OCI-M1 (cell line): ENCODE measurements at places on chromosomes 16 and 17.
A peak's percentile ranks its signal among the peaks of the same experiment; 100 is the strongest.

DNA sequence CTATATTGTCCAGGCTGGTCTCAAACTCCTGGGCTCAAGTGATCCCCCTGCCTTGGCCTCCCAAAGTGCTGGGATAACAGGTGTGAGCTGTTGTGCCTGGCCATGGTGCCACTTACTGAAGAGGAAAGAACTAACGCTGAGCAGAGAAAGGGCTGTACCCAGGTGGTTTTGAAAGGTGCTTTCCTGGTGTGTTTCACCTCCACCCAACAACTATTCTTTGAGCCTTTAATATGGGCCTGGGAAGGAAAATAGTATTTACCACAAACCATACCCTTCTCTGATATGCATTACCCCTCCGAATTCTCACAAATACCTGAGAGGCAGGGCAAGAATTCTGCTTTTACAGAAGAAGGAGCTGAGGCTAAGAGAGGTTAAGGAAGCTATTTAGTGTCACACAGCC, 24.8 kb downstream of the KPNA2 start:
- no peak for DNase-seq

GRCh38 chr17:79543531-79543930, 67.3 kb downstream of the RBFOX3 start:
- DNase-seq: no peak

GRCh38 chr16:86270696-86271095, 239.6 kb upstream of the FOXF1 start:
- no peak for DNase-seq

DNA sequence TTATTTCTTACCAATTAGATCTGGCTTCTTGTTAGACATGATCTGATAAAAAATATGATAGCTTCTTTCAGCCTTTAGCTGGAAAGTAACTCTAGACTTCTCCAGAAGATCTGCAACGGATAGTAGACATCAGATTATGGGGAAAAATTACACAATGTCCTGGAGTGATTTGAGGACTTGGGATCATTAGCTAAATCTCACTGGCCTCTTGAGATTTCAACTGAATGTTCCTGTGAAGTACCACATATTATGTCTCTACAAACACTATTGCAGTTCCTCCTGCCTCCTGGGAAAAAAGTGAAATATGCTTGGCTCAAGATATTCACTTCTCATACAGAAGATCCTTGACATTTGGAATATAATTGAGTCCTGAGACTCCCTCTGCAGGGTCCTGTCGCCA, 5.5 kb downstream of the MYH1 start:
- DNase-seq: no peak

- no peak for DNase-seq
Measured at GRCh38 chr16:72665701-72666100, 382.2 kb downstream of the ZFHX3 start.

- DNase-seq: no peak
Measured at GRCh38 chr17:66520999-66521398, 218.6 kb downstream of the PRKCA start.

- DNase-seq: no peak
Measured at GRCh38 chr16:9521749-9522370, 430.4 kb downstream of the HAPSTR1 start.

- DNase-seq: peak; percentile 69
Measured at GRCh38 chr17:39634384-39634871, 2.5 kb upstream of the STARD3 start.

DNA sequence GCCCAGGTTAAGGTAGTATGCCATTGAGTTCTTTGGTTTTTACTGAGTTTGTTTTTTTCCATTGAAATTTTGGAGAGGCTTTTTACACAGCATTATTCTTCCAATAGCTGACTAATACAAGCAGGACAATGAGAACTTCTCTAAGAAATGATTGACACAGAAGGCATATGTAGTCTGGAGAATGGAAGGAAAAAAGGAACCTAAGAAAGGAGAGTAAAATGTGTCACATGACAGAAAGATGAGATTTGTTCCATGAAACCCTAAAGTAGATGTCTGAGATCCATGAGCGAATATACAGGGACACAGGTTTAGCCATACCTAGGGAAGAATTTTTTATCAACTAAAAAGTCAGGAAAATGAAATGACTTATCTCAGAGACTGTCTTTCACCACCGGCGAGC, 80.7 kb downstream of the AKAP1 start:
- no peak for DNase-seq

DNA sequence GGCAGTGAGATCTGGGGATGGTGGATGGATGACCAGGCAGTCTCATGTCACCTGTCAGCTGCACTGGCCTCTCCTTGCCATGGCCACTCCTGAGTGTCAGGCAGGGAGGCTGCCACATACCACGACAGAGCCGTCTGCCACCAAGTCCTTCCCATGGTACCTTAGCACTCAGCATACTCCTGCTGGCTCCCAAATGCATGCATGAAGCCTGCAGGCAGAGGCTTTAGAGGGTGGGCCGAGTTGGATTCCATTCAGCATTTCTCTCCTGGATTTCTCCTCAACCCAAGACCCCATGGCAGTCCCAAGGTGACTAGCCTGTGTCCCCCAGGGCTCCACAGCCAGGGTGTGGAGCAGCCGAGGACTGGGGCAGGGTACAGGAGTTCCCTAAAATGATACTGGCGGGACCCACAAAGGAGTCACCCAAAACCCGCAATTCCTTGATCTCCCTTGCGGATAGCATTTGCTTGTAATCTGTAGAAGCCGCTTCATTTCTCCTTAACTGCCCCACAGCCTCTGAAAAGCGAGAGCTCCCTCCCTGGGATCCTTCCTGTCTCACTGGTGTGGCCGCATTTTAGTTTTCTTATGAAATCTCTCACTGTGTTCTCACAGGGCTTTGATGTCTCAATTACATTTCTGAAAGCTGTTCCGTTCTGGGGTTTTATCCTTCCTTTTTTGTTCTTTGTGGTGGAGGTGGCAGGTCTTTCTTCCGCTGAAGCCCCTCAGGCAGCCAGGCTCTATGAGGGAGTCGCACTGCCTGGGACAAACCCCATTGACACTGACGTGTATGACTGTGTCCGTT, 141.4 kb downstream of the SOCS1 start:
- DNase-seq: no peak

DNA sequence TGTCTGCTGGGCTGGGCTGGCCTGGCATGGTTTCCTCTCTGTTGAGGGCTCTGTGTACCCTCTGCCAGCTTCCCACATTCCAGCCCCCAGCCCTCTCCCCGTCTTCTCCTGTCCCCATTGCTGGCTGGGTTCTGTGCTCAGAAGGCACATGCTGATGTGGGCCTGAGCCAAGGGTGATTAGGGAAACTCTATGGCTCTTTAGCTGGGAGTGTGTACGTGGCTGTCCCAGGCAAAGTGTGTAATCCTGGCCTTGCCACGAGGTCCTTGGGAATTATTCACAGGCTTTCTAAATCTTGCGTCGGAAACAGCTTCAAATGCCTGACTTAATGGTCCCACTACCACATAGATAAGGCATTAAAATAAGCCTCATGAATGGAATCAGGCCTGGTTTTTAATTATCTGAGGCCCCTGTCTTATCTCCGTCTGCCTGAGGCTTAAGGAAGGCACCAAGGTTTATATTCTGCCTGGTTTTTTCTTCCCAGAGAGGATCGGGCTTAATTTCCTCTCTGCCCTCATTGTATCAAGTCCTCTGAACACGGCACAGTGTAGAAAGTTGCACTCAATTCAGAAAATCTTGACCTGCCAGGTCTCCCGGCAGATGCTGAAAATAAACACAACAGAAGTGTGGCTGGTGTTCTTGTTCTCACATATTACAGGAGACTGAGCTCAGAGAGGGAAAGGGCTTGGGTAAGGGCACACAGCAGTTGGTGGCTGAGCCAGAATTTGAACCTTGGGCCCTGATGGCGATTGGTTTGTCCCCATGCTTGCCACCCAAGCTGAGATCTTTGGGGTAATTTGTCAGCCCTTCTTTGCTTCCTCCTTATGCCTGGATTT, 52.9 kb upstream of the LGALS9 start:
- peak; percentile 77 for DNase-seq

DNA sequence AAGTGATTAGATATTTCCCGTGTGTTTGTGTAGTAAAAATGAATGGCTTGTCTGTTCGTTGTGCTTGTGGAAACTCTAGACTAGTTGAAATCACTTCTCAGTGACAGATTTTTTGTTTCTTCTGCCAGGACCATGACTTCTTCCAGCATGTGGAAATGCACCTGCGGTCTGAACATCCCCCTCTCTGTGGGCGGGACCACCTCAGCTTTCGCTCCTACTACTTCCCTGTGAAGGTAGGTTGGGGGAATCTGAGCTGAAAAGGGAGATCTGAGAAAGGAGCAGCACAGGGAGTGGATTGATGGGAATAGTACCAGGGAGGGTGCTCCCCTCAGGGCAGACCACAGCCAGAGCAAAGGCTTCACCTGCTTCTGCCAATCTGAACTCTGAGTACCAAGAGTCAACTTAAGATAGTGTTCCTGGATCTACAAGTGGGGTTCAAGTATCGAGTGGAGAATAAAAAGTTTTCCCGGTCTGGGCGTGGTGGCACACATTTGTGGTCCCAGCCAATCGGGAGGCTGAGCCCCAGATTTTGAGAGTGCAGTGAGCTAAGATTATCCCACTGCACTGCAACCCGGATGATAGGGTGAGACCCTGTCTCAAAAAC, 47.5 kb downstream of the SF3B3 start:
- DNase-seq: no peak

- no peak for DNase-seq
Measured at GRCh38 chr17:74289688-74290087, 15.7 kb downstream of the DNAI2 start.

- no peak for DNase-seq
Measured at GRCh38 chr17:72591289-72592241, 470.7 kb downstream of the SOX9 start.

DNA sequence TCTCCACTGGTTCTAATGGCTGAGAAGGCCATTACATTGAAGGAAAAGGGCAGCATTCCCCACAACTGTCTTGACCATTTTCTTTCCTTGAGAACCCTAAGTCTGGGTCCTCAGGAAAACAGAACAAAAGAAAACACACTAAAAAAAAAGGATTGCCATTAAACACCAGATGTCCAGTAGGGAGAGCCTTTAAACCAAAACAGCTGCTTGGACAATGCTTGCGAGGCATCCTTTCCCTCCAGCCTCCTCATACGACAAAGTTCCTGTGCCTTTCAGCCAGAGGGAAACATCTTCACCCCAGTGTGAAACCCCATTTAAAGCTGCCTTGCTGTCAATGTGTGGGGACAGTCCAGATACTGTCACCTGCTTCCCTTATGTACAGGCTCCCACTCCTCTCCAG, 74.3 kb downstream of the MMD start:
- no peak for DNase-seq

DNA sequence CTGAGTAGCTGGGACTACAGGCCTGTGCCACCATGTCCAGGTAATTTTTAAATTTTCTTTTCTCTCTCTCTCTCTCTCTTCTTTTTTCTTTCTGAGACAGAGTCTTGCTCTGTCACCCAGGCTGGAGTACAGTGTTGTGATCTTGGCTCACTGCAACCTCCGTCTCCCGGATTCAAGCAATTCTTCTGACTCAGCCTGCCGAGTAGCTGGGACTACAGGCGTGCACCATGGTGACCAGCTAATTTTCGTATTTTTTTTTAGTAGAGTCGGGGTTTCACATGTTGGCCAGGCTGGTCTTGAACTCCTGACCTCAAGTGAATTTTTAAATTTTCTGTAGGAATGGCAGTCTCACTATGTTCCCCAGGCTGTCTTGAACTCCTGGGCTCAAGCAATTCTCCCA, 11.1 kb upstream of the ZNF652 start:
- DNase-seq: no peak

DNA sequence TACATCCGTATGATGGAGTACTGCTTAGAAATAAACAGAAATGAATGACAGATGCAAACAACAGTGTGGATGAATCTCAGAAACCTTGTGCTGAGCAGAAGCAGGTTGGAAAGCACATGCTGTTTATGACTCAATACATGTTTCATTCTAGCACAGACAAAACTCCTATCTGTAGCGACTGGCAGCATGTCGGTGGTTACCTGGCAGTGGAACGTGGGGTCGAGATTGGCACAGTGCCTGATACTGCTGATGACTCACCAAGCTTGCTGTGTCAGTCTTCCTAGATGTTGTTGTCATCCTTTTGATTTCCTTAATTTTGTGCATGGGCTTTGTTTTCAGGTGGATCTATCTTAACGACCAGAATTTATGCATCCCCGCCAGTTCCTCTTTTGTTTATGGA, 62.1 kb downstream of the GAN start:
- no peak for DNase-seq

DNA sequence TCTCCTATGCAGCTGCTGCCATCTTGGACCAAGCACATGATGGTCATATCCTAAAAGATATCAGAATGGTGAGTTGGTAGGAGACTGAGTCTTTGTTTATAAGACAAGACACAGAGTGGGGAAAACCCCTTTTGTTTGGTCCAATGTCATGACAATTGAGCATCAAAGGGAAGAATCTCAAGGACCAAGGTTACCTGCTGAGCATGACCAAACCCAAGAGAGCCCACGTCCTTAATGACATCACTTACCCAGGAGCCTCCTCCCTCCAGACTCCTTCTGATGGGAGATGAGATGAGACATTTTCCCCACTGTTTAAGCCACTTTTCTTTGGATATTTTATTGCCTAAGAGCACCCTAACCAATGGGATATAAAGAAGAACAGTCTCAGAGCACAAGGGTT, 478.1 kb downstream of the NPIPA7 start:
- DNase-seq: no peak

- DNase-seq: peak; percentile 5
Measured at GRCh38 chr17:1488826-1489270, 3.6 kb downstream of the MYO1C start.

- no peak for DNase-seq
Measured at GRCh38 chr17:3532859-3533142, 24.8 kb downstream of the TRPV3 start.

- DNase-seq: no peak
Measured at GRCh38 chr16:657487-657886, 8.3 kb downstream of the WDR90 start.

GRCh38 chr16:46982335-46982734, 8.9 kb upstream of the DNAJA2 start:
- no peak for DNase-seq

DNA sequence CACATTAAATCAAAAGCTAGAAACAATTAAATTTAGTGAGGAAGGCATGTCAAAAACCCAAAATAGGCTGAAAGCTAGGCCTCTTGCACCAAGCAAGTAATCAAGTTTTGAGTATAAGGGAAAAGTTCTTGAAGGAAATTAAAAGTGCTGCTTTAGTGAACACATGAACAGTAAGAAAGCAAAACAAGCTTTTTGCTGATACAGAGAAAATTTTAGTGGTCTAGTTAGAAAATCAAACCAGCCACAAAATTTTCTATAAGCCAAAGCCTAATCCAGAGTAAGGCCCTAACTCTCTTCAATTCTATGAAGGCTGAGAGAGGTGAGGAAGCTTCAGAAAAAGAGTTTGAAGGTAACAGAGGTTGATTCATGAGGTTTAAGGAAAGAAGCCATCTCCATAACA, 116.2 kb downstream of the CYB561 start:
- DNase-seq: no peak
